ENCODE measurements at places on chromosomes 4 and X.

GRCh38 chr4:113445286-113445685 lies 316.3 kb downstream of the CAMK2D start:
- DNase-seq, result no peak

DNA sequence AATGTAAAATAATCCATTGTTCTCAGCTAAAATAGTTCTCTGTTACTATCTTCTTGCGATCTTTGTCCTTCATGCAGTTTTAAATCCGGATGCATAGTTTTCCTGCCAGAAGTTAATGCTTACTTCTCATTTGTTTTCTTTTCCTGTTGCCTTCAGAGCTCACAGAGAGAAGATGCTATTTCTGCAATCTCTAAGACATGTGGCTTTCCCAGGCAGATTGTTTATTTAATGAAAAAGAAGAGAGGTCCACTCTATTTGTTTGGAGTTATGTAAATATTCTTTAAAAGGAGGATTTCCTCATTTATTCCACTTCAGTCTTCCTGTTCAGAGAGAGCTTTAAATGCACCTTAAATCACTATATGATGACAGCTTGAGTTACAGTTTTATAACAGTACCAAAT lies 39.3 kb upstream of the HPGD start:
- DNase-seq, result no peak

DNA sequence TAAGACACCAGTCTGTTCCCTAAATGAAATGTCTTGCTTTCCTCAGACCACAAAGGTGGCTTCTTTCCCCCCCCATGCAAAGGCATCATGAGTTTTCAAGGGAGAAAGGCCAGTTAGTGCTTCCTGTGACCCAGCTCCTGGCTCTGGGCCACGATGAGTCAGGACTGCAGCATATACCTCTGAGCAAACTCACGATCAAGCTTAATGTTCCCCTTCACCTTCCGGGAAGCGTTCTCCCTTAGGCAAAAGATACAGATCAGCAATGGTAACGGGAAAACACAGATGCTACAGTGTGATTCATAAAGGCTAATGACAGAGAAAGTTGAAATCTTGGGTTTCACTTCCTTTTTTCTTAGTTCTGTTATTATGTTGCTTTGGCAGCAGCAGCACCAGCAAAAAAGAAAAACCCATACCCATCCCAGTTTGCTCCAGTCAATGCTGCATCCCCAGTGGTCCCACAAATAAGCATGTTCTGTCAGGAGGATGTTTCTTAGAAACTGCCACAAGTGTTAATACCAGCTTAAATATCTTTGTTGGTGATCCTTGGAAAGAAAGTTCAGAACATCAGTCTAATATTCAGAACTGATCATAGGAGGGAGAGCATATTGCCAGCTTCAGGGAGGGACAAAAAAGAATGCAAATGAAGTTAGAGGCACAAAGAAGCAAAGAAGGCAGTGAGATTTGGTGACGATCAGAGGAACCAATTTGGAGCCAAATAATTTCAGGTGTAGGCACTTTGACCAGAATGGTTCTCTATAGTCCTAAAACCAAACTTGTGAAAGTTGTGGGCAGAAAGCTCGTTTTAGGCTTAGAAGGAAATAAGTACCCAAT lies 41.2 kb downstream of the LONRF3 start:
- no peak for DNase-seq

DNA sequence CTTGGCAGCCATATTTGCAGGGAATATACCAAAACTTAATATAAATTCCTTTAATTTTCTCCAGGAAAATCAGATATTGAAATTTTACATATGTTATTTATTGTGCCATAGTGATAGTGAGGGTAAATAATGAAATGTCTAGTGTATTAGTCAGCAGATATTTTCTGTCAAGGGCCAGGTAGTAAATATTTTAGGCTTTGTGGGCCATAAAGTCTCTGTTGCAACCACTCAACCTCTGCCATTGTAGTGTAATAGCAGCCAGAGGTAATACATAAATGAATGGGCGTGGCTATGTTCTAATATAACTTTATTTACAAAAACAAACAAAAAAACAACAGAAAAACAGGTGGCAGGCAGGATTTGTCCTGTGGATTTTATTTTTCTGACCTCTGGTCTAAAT lies 33.5 kb downstream of the MSL3 start:
- DNase-seq, result no peak

DNA sequence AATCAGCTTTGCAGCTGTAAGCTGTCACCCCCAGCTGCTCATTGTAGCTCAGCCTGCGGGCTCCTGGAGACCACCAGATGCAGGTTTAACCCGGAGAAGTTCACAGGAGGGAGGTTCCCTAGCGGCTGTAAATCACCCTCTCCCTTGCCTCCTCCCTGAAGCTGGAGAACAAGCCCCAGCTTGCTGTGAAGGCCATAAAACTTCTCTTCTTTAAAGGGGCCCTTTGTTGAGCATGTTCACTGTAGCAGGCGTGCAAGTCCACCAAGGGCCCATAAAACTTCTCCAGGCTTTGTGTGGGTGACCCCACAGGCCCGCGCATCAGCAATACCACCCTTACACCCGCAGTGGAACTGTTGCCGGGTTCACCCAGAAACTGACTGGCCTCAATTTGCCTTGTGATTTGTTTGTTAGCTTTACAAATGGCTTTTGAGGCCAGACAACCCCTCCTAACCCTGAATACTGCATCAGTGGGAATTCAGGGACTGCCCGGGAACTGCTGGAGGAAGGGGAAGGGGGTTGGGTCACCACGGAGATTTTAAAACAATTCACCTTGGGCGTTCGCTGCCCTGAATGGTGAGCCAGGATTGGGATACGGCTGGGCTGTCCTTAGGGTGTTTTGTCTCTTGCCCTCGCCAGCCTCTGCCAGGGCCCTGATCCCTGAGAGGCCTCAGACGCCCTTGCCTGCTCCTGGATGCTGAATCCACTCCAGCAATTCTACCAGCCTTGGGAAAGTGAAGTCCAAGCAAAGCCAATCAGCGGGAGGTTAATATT lies 49.5 kb upstream of the ATP6AP2 start:
- no peak for DNase-seq

DNA sequence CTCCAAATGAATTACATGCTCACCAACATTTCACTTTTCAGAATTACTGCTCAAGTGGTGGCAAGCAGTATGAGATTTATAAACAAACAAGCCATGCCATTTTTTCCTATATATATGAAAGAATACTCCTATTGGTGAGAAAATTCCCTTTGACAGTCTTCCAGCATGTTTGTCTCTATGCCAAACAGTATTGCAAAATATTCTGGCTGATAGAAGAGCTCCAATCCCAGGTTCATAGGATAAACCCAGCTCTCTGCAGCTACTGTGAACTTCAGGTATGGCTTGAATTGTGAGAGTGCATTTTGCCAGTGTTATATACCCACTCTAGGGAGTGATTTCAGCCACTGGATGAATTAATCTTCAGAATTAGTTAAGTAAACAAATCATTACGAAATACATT lies 108.8 kb downstream of the MAGEC2 start:
- no peak for DNase-seq

DNA sequence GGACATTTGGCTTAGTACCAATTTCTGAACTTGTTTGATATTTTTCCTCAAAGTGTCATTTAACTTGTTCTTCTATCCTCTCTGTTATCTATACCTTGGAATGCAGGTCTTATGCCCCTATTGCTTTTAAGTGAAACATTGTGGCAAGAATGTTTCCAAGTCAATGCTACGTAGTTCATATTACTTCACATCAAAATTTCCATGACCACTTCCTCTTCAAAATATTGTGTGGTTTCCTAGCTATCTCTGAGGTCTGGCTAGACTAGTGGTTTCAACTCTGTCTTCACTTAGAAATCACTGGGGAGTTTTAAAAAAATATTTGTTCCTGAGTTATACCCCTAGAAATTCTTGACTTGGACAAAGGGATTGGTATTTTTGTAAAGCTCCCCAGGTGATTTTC lies 20.2 kb upstream of the RASGEF1B start:
- DNase-seq, result no peak

GRCh38 chr4:42906891-42907759 lies 14.6 kb downstream of the GRXCR1 start:
- DNase-seq, result no peak

- DNase-seq, result no peak
These were observed 9.2 kb downstream of the VCX start for GRCh38 chrX:7852166-7852565.

DNA sequence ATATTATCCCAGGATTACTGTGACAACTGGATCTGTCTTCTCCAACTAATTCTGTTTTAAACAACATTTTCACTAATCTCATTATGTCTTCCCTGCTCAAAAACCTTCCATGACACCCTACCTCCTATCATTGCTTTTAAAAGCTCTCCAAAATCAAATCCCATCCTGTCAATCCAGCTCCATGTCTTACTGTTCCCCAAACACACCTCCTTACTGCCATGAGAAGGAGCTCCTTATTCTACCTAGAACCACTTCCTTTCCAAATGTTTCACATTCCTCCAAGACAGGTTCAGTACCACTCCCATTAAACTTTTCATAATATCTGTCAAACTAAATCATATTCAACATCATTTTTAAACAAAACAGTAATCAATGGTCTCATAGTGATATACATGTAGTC lies 66.9 kb upstream of the WDR17 start:
- DNase-seq, result no peak

DNA sequence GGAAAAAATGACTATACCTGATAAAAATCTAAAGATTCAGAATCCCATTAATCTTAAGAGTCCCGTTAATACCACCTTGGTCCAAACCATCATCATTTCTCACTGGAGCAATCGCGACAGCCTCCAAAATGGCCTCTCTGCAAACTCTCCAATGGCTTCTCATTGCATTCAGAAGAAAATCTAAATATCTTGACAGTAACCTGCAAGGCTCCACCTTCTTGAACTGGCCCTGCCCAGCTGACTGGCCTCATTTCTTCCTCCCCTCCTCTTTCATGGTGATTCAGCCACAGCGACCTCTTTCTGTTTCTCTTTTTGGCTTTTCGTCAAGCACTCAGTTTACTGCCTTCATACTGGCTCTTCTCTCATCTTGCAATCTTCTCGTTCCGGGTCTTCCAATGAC lies 56.2 kb upstream of the GPRIN3 start:
- DNase-seq, result no peak

DNA sequence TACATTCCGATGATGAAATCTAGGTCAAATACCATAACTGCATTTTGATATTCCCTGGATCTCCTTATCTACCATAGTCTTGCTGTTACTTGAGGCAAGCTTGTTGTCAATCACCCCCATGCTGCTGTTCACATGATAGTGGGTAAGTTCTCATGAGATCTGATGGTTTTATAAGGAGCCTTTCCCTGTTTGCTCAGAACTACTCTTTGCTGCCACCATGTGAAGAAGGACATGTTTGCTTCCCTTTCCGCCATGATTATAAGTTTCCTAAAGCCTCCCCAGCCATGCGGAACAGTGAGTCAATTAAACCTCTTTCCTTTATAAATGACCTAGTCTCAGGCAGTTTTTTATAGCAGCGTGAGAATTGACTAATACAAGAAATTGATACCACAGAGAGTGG lies 432.0 kb downstream of the GLUD2 start:
- no peak for DNase-seq

DNA sequence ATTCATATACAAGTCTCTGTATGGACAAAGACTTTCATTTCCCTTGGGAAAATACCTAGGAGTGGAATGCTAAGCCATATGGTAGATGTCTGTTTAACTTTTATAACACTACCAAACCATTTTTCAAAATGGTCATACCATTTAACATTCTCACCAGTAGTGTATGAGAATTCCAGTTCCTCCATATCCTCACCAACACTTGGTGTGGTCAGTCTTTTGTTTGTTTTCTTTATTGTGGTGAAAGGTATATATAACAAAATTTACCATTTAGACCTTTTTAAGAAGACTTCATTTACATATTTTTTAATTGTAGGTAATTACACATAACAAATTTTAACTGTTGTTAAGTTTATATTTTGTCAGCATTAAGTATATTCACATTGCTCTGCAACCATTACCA lies 12.7 kb upstream of the APLN start:
- DNase-seq, result no peak

DNA sequence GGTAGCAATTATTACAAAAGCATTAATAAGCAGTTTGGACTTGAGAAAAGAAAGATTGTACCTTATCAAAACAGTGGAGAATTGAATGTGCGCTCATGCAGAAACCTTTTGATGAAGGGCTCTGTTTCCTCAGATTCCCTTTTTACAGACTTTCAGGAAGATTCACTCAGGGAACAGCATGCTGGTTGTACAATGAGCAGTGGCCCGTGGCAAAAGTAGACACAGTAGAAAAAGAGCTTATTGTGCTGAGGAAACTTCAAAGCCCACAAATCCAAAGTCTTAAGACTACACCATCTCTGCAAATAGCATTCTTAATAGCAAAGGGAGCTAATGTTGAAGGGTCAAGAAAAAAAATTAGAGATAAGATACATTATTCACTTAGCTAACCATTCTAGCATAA lies 858.9 kb downstream of the PDHA2 start:
- no peak for DNase-seq

GRCh38 chrX:40065296-40066046 lies 32.3 kb downstream of the BCOR start:
- DNase-seq, result no peak

GRCh38 chr4:16608123-16608522 lies 290.3 kb downstream of the LDB2 start:
- DNase-seq, result no peak

DNA sequence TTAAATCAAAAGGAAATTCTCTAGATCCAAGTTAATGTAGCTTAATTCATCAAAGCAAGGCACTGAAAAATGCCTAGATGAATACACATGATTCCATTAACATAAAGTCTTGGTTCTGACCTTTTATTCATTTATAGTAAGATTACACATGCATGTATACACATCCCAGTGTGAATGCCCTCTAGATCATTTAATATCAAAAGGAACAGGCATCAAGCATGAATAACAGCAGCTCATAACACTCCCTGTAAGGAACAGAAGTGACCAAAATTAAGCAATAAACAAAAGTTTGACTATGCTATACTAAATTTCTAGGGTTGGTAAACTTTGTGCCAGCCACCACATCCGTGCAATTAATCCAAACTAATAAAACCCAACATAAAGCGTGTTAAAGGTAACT lies 511.5 kb downstream of the SPIN4 start:
- no peak for DNase-seq

- DNase-seq, result no peak
These were observed 83.2 kb upstream of the SCML1 start for GRCh38 chrX:17654116-17654515.

GRCh38 chr4:165600959-165601683 lies 222.3 kb downstream of the CPE start:
- no peak for DNase-seq

DNA sequence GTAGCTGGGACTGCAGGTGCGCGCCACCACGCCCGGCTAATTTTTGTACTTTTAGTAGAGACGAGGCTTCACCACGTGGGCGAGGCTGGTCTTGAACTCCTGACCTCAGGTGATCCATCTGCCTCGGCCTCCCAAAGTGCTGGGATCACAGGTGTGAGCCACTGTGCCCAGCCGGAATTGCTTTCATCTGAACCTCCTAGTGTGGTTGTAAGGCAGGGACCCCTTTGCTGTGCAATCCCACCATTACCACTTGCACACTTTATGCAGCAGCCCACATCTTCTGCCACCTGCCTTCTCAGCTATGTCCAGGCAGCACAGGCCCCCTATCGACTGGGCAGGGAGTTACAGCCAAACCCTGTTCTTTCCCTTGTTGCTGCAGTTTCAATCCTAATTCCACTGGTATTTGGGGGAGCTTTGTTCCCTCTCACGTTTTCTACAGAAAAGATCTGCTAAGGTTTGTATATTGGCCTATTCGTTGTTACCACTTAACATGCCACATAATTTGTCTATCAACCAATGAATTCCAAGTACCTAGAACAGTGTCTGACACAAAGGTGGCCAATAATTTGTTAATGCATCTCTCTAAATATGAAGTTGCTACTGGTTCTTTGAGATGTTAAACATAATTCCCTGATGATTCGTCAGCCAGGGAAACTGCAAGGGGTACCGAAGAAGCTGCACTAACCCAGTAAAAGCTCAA lies 6.5 kb downstream of the RPL39 start:
- no peak for DNase-seq

GRCh38 chrX:42869659-42870476 lies 91.9 kb upstream of the PPP1R2C start:
- DNase-seq, result no peak

All from frontal cortex (tissue), 4 donors.